ENCODE measurements at places on chromosomes 4 and X.

GRCh38 chr4:26248647-26249046 lies 72.2 kb upstream of the RBPJ start:
- no peak for DNase-seq

GRCh38 chr4:11535333-11535732 lies 106.6 kb upstream of the HS3ST1 start:
- DNase-seq, result no peak

GRCh38 chr4:138487230-138487629 lies 245.1 kb upstream of the SLC7A11 start:
- no peak for DNase-seq

DNA sequence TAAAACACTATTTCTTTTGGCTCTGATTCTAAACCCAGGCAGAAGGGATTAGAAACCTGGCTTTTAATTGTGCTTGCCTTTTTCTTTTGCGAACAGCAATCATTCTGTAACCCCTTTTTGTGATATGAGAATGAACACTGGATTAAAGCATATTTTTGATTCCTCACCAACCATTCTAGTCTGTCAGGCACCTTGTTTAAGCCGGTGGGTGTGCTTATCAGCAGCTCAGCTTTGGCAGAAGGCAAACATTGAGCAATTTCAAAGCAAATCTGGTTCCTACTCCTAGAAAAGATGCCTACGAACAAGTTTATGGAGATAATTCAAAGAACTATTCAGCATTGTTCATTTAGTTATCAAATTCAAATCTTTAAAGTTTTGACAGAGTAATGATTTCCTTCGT lies 265.1 kb upstream of the FAM241A start:
- no peak for DNase-seq

DNA sequence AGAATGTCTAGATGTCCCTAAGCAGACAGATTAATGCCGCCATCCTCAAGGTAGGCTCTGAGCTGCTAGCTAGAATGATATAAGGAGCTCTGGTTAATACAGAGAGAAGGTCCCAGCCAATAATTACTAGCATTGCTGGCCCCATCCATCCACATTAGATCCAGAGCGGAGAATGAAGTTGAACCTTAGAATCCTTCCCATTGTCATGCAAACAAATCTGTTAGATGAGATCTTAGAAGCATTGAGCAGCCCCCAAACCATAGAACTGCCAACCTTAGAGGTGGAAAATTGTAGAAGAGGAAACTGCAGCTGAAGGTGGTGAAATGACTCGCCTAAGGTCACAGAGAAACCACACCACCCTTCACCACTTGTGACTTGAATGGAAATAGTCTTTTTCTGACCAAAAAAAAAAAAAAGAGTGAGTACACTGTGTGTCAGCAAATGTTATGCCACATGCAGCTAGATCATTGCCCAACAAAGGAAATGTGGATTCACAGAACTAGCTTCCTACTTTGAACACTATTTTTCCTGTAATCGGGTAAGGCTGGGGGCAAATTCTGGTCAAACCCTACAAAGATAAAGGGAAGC lies 162.1 kb downstream of the SMIM20 start:
- DNase-seq, result no peak

DNA sequence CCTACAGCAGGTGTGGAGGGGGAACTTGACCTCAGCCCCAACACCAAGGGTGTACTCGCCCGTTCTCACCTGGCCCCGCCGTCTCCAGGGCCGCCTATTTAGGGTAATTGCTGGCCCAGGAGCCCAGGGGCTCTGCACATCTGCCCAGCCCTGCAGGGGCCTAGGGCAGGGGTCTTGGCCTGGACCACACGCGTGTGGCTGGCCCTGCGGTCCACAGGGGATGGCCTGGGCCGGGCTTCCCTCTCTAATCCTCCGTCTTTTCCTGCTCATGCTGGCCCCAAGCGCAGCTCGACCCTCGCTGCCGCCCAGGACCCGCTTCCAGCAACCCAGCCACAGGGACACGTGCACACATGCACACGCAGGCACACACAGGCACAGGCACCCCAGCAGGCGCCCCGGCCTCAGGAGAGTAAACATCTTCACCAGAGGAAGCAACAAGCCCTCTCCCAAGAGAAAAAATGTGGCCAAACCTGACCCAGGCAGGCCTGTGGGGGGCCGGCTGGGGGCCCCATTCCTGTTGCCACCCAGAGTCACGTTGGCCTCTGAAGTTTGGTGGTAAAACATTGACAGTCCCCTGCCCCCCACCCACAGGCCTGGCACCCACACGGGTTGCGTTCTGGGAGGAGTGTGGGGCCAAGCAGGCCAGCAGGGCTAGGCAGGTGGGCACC lies 24.6 kb upstream of the FGFR3 start:
- no peak for DNase-seq

- no peak for DNase-seq
Measured at GRCh38 chr4:19806865-19807264, 444.8 kb upstream of the SLIT2 start.

DNA sequence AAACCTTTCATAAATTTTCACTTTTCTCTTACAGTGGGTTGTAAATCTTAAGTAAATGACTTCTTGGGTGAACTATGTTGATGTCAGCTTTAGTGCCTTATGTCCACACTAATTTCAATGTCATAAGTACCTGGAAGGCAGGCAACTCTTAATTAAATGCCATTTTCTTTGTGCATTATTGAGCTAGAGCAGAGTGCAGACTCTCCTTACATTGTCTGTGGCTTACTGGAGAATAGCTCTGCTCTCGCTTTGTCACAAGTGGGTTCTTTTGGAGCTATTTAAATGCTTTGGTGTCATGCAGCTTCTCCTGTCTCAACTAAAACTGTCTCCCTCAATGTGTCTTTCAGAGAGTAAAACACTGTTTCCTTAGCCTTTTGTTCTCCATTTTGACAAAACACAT lies 411.6 kb downstream of the STIM2 start:
- no peak for DNase-seq

DNA sequence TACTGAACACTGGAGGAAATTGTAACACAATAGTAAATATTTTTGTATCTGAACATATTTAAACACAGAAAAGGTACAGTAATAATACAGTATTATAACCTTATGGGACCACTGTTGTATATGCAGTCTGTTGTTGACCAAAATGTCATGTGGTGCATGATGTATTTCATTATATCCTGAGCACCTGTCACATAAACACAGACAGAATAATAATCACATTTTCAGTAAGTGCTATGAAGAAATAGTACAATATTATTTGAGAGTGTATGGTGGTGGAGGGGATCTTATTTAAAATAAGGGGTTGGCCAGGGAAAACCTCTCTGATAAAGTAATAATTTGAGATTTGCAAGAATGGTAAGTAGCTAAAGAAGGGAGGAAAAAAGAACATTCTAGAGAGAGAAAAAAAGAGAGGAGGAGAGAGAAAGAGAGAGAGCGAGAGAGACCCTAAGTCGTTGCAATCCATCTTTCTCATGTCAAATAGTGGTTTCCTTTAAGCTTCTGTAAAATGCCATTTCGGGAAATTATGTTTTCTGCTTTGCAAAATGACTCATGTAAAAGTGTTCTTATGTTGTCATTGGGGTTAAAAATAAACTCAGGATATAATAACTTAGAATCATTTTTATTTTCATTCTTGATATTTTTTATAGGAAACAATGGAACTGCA lies 19.3 kb upstream of the CLNK start:
- no peak for DNase-seq

DNA sequence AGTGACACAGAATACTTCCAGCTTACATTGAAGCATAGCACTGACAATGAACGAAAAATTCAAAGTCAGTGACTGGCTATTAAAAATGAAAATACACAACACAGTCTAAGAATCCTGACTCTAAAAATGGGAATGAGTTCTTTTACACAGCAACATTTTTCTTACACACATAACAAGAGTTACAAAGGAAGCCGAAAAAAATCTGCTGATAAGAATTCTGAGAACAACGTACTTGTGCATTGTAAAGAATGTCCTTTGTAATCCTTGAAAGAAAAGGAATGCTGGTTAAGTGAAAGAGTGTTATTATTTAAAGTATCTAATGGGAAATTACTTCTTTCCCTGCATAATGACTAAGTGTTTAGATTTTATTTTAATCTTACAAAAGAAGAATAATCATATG lies 199.4 kb downstream of the PRDM5 start:
- no peak for DNase-seq

DNA sequence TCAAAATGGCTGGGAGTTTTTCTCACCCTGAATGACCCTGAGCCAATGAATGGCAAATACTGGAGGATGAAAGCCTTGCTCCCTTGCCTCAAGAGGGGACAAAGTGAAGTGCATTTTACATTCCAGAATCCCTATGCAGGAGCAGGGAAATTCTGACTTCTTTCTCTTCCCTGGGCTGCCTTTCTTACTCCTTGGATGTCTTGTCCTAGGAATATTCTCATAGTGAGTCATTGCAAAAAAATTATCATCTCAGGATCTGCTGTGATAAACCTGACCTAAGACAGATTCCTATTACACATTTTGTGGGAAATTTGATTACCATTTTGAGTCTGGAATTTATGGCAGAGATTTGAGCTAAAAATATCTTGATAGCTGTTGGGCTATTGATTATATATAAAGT lies 199.9 kb downstream of the TMA16 start:
- no peak for DNase-seq

DNA sequence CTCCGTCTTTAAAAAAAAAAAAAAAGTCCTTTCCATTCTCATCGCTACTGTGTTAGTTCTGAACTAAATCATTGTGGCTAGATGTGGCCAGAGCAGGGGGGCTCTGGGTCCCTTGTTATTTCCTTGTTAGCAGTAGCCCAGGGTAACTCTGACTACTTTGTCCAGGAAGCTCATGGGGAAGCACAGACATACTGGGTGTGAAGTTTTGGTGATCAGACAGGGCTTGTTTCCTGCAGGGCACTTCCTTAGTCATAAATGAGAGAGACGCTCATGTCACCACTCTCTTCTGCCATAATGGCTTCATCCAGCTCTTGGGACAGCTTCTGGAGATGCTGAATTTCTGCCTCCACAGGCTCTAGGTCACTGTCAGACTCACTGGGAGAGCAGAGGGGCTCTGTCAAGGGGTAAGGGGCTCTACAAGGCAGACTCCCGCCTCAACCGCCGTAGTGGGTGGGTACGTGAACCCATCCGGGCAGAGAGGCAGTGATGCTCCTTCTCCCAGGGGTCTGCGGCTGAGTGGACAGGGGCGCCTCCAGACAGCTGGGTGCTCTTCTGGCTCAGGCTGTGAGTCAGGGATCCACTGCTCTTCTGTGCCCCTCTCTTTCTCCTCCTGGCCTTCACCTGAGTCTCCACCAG lies 12.9 kb downstream of the STIM2 start:
- DNase-seq, result peak; percentile 44

- DNase-seq, result no peak
Measured at GRCh38 chrX:37993837-37994619, 12.3 kb upstream of the SYTL5 start.

DNA sequence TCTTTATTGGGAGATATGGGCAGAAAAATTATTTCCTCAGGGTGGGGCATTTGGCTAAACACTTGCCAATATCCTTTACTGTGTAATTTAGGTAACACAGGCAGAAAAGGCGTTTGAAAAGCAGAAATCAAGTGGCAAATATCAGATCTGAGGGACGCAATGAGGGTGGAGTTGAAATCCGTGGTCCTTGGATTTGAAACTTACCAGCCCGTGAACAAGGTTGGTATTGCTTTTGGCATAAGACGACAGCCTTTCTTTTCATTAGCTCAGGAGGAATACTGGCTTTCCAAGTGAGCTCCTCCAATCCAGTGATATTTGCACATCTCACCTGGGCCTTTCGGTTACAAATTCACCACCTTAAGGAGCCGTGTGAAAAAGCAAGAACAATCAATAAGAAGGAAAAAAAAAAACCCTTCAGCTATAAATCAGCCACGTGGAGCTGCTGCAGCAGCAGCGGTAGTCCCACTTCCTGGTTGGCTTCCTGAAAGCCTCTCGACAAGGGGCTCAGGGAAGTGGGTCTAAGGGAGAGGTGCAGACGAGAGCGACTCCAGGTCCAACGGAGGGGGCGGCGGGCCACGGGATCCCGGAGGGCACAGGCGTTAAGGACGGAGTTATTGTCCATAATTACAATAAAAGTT lies 734 bp upstream of the GALNT7 start:
- peak; percentile 8 for DNase-seq

DNA sequence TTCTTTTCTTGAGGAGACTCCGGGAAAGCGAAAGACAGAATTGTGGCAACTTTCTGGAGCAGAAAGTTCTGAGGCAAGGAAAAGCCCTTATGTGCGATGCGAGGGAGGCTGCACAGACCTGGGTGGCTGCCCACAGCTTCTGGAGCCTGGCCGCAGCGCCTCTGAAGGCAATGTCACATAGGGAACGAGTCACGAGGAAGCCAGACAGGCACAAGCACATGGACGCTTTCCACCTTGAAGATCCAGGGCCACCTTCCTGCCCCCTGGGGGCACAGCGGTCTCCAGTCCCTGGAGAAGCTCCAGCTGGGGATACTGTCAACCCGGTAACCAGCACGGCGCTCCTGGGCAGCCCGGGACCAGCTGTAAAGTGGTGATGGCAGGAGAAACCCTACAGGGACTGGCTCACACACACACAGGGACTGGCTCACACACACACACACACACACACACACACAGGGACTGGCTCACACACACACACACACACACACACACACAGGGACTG lies 69.8 kb downstream of the MTNR1A start:
- no peak for DNase-seq

DNA sequence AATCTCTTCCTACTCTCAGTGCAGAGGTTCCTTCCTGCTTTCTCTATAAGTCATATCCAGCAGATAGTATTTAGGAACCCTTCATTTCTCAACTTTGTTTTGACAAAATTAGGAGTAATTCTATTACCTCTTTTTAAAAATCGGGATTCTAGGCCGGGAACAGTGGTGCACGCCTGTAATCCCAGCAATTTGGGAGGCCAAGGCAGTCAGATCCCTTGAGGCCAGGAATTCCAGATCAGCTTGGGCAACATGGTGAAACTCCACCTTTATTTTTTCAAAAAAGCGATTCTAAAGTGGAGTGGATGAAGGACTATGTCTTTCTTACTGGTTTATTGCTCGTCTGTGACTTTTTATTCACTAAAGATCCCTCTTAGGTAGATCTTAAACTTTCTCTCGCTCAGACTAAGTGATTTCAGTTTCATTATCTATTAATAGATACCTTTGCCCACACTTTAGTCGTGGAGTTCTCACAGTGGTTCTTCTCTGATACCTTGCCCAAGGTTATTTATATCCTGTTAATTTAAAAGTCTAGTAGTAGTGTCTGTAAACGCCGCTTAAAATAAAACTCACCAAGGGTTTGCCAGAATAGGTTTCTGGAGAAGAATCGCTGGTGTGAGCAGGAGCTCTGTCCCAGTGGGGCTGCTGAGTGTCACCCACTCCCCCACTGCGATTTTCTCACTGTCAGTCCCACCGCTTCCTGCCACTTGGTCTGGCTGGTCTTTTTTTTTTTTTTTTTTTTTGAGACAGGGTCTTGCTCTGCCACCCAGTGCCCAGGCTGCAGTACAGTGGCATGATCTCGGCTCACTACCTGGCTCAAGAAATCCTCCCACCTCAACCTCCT lies 27.0 kb upstream of the TMEM131L start:
- DNase-seq, result peak; percentile 31

GRCh38 chrX:17459008-17459611 lies 84.1 kb downstream of the NHS start:
- no peak for DNase-seq

- DNase-seq, result no peak
Measured at GRCh38 chr4:9946170-9946569, 75.1 kb downstream of the SLC2A9 start.

- DNase-seq, result no peak
Measured at GRCh38 chrX:115602729-115603389, 41.9 kb downstream of the PLS3 start.

GRCh38 chr4:38570647-38571276 lies 93.2 kb upstream of the KLF3 start:
- no peak for DNase-seq

- DNase-seq, result no peak
Measured at GRCh38 chr4:57132743-57133137, 22.6 kb upstream of the IGFBP7 start.

Data from stimulated activated CD8-positive, alpha-beta memory T cell treated with anti-CD3 and anti-CD28 coated beads, Interleukin-7, amount 100 ng/mL, for 4 hours (primary cell).